Iris pigment epithelial cell (primary cell): ENCODE measurements at places on chromosomes 2 and 18.

DNA sequence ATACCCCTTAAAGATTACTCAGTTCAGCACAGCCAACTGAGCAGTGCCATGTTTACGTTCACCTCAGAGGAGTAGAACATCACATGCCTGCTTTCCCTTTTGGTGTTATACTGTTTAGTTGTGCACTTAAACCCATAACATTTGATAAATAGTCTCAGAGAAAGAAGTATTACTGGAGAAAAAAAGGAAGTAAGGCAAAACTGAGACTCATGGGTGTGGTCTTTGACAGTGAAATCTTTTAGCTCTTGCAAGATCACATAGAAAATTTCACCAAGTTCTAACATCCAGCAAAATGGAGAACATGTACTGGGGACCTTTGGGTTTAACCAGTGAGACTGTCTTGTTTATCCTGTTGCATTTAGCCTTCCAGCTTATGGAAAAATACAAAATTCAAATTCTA, 5.6 kb downstream of the TANK start:
- peak; percentile 23 for DNase-seq

DNA sequence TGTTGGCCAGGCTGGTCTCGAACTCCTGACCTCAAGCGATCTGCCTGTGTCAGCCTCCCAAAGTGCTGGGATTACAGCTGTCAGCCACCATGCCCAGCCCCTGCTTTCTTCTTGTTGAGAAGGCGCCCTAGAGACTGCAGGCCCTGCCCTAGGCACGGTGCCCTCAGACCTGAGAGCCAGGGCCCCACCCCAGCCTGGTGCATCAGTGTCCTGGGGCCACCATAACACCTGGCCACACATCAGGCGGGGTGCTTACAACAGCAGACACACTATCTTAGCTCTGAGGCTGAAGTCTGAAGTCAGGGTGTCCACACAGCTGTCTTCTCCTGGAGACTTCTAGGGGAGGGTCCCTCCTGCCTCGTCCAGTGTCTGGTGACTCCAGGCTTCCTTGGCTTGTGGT, 120.6 kb downstream of the NDUFA10 start:
- DNase-seq = no peak

- no peak for DNase-seq
Observed at GRCh38 chr2:70005752-70006446, 44.5 kb upstream of the ASPRV1 start.

GRCh38 chr2:101946372-101947039, 45.3 kb upstream of the IL1R2 start:
- no peak for DNase-seq

- no peak for DNase-seq
Observed at GRCh38 chr2:80547344-80547743, 242.8 kb upstream of the LRRTM1 start.

- no peak for DNase-seq
Observed at GRCh38 chr2:150404147-150404546, 83.3 kb downstream of the RND3 start.

DNA sequence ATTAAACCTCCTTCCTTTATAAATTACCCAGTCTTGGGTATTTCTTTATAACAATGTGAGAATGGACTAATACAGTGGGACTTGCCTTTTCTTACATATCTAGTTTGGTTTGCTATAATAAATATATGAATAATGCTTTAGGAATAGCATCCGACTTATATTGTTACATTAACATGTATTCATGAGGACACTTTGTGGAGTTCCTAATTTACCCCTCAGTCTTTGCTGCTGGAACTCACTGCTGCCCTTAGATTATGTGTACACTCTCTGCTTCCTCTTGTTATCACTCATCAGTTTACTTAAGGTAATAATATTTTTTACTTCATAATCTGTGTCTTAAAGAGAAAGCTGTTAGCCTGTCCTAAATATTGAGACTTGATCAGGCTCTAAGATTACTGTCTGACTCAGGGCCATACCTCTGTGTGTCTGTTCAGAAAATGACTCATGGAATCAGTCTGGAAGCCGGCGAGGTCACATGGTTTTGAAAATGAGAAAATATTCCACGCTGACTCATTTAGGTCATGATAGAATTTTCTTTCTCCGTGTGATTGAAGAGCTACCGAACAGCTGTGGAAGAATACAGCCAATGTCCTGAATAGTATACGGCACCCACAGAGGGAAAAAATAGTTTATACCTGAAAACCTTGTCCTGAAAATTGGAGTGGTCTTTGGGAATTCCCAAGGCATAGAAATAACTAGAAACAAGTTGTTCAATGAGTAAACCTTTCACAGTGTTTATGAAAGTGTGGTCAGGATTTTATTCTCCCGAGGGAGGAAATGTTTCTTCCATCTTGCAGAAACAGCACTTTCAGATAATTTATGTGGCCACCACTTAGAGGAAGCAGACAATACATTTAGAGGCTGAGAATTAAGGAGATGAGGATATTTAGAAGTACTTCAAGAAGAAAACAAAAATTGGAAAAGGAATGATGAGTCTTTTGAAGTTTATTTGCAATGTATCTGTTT, 156.4 kb downstream of the DSEL start:
- peak; percentile 98 for DNase-seq

DNA sequence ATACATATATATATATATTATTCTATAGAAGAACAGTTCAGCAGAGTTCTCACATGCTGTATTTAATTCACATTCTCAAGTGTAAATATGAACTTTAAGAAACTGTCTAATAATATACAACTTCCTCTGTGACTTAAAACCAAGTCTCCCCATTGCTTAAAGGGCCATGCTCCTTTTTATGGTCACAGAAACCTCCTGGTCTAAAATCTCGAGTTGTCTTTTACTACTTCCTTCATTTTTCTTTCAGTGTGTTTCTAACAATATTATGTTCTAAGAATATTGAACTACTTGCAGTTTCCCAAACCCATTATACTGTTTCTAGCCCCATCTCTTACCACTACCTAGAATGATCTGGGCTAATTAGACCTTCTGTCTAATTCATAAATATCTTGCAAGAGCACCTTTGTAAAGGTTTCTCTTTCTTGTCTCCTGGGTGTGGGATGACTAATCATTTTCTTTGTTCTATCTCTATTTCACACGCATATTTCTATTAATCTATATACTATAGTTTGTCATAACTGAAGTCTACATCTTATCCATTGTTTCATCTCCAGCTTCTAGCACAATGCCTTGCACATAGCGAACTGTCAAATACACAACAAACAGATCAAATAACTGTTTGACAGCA, 48.8 kb downstream of the ERBB4 start:
- DNase-seq = no peak

DNA sequence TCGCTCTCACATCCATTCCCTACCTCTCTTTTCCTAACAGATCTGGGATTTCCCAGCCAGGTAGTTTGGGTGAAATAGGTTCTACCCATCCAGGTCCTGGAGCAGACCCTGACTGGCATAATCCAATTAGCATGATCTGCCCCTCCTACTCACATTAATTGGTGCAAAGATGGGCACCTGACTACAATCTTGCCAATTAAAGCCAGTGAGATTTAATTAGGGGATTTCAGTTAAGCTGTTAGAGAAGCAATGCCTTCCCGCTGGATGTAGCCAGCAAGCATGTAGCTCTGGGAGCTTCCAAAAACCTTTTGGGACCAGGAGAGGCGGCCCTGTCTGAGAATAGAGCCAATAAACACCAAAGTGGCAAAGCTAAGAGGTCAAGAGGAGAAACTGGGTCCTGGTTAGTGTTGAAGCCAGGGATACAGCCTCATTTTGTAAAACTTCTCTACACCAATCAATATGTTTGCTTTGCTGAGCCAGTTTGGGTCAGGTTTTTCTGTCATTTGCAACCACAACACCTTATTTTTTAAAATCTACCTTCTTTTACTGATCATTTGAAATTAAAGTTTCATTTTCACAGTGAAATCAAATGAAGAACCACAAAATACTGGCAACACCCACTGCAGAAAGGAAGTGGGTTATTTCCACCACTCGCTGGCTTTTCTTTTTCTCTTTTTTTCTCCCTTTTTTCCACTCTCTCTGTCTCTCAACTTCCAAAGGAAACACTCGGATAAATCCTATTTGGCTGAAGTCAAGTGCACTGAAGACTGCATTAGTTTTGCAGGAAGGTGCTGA, 3.2 kb upstream of the TTC39C start:
- no peak for DNase-seq

GRCh38 chr18:28684746-28685355, 507.9 kb upstream of the CDH2 start:
- DNase-seq = no peak

- DNase-seq = peak; percentile 80
Observed at GRCh38 chr2:70029814-70030409, 57.4 kb upstream of the PCBP1 start.

- DNase-seq = no peak
Observed at GRCh38 chr2:75513616-75514170, 47.0 kb downstream of the EVA1A start.

GRCh38 chr2:288758-289361, 969 bp upstream of the ALKAL2 start:
- DNase-seq = no peak

DNA sequence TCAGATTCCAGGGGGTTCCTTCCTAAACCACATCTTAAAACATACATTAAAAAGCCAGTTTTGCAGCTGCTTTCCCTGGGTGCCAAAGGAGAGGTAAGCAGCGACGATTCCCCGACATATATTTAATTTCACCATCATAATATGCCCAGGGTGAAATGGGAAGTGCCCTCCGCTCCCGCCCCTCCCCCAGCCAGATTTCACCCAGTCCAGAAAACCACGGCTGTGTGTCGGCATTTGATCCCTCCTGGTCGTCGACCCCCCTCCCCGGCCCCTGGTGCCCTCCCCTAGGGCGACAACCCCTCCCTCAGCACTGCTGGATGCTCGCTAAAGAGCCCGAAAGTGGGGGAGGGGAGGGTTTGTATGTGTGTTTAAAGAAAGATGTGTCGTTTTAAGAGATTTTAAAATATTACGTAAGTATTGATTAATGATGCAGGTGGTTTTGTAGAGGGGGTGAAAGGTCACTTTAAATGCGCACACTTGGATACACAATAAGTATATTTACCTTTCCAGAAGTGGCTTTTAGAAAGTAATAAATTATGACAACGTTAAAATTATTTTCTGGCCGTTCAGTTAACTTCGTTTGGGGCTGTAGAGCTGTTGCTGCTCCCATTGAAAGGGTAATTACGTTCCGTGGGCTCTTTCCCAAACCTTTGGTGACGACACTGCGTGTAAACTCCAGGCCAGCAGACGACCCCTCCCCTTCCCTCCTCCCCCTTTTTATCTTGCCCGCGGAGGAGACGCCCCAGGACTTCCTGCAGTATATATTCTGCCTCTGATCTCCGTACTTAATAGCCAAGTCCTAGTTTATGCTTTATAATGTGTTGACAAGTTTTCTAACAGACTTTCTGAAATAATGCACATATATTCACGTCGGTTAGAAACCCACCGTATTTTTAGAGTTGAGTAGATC, 3.4 kb upstream of the BCL11A start:
- no peak for DNase-seq

GRCh38 chr18:39635966-39636365, 2070.4 kb upstream of the CELF4 start:
- DNase-seq = no peak
